ENCODE measurements at places on chromosomes 4 and X.

- DNase-seq: no peak
Observed at GRCh38 chrX:71958281-71958675, 47.6 kb downstream of the NHSL2 start.

GRCh38 chr4:55359397-55359916, 13.4 kb downstream of the SRD5A3 start:
- no peak for DNase-seq

DNA sequence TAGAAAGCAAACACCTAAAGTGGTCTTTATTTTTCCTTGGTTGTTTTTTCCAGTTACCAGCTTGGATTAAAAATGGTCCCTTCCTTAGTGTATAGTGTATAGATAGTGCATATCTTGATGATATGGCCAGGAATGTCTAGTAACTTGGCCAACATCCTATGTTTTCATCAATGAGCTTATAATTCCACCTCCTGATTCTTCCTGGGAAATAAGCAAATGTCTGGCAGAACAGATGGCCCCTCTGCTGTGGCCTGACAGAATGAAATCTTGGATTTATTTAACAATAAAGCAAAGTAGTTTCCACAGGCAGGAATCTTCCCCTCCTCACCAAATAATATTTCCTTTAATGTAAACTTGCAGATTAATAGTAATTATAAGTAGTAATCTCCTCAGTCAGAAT, 6.1 kb downstream of the SCARB2 start:
- DNase-seq: peak; percentile 33

GRCh38 chr4:93031431-93032098, 727.8 kb downstream of the GRID2 start:
- no peak for DNase-seq

DNA sequence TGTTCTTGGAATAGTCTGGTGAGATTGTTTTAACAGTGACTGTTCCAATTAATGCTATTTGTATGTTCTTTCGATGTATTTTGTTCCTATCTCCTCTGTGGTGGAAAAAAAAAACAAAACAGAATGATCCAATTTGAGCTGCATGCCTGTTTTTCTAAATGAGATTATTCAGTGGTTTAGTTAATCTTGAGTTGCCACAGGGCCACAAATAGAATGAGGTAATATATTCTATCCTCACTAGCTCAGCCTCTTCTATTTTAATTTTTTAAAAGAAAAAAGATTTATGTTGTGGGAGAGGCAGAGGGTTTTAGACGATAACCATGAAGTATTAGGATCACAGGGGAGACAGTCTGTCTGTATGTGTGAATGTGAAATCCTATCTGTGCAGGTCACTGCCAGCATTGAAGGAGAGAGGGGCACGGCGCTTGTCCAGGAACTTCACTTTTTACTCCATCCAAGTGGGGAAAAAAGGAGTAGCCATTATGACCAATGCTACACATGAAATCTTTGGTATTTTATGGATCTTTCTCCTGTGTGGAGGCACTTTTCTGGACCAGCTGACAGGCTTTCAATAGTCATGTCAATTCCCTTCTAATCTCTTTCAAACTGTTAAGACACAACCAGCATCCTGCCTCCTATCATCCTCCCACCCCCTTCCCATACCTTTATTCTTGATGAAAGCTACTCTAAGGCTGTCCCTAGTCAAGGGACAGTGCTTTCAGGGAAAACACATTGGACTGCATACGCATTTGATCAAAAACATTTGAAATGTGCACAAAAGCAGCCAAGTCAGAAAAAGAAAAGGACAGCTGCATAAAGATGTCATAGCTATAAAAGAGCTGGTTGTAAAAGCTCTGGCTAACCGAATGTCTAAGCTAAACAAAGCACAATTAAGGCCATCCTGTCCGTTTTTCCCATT, 1063.8 kb upstream of the INTU start:
- peak; percentile 33 for DNase-seq

- DNase-seq: no peak
Observed at GRCh38 chr4:55980725-55981124, 32.0 kb downstream of the CEP135 start.

GRCh38 chr4:85510632-85510984, 35.7 kb downstream of the ARHGAP24 start:
- DNase-seq: no peak

GRCh38 chrX:42708222-42708621, 69.7 kb downstream of the PPP1R2C start:
- DNase-seq: no peak

- DNase-seq: no peak
Observed at GRCh38 chr4:74056114-74056857, 17.8 kb upstream of the CXCL3 start.

GRCh38 chr4:104942990-104943743, 203.5 kb upstream of the TET2 start:
- DNase-seq: no peak

DNA sequence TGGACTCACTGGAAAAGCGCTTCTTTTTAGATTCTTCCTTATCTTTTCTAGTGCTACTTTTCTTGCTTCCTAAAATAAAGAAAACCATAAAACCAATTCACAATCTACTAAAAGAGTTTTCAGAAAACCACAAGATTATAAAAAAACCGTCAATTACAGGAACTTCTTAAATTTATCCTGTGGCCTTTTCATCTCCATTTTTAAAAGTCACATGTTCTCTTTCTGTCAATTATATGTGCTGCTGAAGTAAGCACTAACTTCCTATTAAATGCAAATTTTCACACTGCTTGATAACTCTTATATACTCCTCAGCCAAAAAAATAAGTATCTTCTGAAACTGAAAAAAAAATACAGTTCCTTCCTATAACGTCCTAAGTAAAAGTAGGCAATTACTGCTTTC, 32.8 kb downstream of the CENPC start:
- no peak for DNase-seq

GRCh38 chrX:53223955-53224859, 800 bp downstream of the KDM5C start:
- DNase-seq: no peak

GRCh38 chr4:1466034-1466862, 60.0 kb upstream of the NKX1-1 start:
- DNase-seq: no peak

DNA sequence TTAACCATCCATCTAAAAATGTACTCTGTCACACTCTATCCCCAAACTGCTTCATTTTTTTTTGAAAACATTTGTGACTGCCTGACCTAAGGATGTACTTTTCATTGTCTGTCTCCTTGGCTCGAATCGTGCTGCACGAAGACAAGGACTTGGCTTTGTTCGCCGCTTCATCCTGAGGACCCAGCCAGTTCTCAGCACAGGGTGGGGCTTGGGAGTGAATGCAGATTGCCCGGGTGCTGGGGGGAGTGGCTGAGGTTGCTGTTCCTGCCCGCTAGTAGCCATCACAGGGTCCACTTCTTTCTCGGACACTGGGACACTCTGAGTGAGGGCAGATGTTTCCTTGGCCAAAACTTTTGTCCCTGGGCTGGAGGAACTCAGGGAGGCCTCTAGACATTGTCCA, 70.1 kb upstream of the CLCN4 start:
- DNase-seq: no peak

DNA sequence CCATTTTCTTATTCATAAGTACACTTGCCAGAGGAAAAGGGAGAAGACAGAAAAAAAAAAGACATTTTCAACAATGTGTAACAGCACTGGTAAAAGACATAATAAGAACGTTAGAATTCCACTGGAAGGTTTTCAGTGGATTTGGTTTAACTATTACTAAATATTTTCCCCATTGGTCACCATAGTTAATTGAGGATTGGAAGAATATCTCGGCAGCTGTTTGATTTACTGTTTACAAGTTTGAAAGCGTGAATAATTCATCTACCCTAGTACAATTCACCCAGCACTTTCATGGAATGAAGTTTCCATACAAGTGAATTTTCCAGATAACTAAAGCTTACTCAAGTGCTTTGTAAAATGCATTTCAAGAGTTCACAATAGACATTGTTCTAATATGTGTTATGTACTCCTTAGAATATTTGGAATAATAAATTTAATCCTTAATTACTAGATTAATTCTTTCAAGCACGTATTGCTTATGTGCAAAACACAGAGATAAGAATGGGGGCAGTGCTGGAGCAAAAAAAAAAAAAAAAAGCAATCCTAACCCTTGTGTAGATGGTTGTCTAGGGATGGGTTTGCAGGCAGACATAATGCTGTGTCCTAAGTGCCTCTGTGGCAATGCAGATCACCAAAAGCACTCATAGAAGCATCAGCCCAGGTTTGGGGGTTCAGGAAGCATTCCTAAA, 57.1 kb downstream of the ENPEP start:
- DNase-seq: no peak

DNA sequence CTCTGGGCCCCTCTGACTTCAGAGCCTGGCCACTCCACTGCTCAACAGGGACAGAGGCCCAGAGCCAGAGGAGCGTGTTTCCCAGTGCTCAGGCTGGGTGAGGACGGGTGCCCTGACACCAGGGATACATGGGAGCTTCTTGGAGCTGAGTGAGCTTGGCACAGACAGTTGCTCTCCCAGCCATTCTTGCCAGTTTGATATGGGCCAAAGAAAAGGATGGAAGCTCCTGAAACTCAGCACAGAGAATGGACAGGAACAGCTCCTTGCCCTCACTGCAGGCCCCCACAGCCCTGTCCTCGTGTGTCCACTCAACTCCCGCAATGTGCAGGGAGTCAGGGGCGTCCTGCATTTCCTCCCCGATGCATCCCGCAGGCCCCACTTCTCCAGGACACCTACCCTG, 38.8 kb downstream of the NSG1 start:
- no peak for DNase-seq

- no peak for DNase-seq
Observed at GRCh38 chrX:13983734-13984133, 46.0 kb downstream of the GEMIN8 start.

DNA sequence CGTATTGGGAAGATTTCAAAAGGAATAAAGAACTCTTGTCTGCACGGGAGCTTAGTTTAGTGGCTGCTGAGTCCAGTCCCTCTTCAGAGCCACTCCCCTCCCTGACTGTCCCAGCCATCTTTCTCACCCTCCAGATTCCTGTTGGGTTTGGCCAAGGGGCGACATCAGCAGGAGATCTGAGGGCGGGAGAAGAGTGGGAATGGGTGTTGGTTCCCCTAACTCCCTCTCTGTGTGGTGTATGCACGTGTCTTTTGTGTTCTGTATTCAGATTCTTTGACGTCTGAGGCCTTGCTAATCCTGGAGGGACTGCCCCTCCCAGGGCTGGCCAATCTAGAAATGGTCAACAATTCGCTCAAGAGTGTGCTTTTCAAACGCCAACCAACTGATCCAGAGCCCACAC, 37.4 kb downstream of the CYTL1 start:
- DNase-seq: no peak

GRCh38 chr4:176102414-176103063, 36.9 kb downstream of the WDR17 start:
- no peak for DNase-seq

GRCh38 chrX:11724122-11725017, 33.7 kb upstream of the MSL3 start:
- no peak for DNase-seq

DNA sequence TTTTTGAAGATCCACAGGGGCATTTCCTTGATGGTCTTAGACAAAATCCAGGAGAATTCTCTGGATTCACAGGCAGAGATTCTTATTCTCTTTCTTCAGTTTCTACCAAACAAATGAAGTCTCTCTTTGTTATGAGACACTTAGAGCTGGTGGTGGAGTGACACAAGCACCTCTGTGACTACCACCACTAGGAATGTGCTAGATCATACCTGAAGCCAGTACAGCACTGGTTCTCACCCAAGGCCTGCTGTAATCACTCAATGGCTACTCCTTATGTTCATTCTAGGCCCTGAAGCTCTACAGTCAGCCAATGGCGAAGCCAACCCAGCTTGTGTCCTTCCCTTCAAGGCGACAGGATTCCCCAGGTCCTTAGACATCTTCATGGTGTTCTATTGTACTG, 482.3 kb downstream of the TRAM1L1 start:
- DNase-seq: no peak

GRCh38 chr4:82038936-82039335, 334.9 kb downstream of the HNRNPD start:
- no peak for DNase-seq

DNA sequence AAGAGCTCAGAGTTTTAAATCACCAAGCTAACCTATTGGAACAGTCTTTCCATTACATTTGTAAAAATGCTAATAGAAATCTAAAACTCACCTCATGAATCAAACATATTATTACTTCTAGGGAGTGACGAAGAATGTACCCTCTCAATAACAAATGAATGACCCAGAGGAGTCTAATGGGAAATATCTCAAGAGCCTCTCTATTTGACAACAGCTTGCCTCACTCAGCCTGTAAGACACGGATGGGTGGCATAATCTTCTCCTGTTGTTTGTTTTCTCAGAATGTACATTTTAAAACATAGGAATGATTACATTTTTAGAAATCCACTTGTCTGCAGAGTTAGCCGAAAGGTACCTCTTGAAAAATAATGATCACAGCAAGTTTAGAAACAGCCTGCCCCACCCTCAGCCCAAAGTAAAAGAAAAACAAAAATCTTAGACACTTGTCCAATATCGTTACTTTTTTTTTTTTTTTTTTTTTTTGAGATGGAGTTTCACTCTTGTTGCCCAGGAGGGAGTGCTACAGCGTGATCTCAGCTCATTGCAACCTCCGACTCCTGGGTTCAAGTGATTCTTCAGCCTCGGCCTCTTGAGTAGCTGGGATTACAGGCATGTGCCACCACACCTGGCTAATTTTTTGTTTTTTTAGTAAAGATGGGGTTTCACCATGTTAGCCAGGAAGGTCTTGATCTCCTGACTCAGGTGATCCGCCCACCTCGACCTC, 183.6 kb upstream of the FTHL17 start:
- no peak for DNase-seq

DNA sequence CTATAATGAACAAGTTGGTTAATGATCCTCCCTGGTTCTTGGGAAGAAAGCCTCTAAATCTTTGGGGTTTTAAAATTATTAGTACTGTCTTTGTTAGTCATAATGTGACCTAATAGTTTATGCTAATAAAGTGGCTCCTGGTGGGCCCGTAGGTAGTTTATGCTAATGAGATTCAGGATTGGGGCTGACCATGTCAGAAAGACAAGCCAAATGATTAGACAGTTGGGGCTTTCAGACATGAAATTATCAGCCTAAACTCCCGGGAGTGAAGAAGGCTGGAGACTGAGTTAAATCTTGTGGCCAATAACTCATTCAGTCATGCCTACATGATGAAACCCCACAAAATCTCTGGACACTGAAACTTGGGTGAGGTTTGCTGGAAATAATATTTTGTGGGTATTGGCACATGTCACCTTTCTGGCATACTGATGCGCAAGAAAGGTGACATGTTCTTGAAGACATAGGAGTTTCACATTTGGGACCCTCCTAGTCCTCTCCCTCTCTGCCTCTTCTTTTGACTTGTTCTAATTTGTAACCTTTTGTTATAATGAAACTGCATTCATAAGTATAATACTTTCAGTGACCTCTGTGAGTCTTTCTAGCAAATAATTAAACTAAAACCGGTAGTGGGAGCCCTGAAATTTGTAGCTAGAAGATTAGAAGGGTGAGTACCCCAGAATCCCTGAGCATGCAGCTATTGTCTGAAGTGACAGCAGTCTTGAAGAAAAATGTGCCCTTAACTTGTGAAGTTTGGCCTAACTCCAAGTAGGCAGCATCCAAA, 196.8 kb upstream of the FSTL5 start:
- no peak for DNase-seq

DNA sequence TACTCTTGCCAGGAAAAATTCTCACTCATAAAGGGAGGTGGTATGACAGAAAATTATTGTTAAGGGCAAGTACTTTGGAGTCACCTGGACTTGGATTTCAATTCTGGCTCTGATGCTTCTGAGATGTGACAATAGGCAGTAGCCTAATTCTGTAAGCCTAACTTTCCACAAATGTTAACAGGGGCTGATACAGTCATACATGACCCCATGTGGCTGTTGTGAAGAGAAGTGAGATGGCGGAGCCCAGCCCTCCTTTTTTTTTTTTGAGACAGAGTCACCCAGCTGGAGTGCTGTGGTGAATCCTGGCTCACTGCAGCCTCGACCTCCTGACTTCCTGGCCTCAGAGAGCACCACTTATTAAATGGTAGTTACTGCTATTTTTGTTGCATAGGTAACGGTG, 54.4 kb upstream of the IRF2 start:
- DNase-seq: no peak

Measured in BE2C (cell line).